ENCODE measurements at places on chromosomes 16 and 17. TPM values are rescaled to one million over a fixed set of nuclear protein-coding genes. Genes with fewer than 3 reads are reported as not detected.

The NTN3 gene
- under 0.01 TPM for total RNA-seq

The PMP22 gene
- total RNA-seq: 2.6 TPM

The KCNJ16 gene
- not detected for total RNA-seq

The KRT36 gene
- under 0.01 TPM for total RNA-seq
